Caki2 (cell line): ENCODE measurements at places on chromosomes 2 and 18. TPM values are rescaled to one million over a fixed set of nuclear protein-coding genes. Genes with fewer than 3 reads are reported as not detected.
A peak's percentile ranks its signal among the peaks of the same experiment; 100 is the strongest.

DNA sequence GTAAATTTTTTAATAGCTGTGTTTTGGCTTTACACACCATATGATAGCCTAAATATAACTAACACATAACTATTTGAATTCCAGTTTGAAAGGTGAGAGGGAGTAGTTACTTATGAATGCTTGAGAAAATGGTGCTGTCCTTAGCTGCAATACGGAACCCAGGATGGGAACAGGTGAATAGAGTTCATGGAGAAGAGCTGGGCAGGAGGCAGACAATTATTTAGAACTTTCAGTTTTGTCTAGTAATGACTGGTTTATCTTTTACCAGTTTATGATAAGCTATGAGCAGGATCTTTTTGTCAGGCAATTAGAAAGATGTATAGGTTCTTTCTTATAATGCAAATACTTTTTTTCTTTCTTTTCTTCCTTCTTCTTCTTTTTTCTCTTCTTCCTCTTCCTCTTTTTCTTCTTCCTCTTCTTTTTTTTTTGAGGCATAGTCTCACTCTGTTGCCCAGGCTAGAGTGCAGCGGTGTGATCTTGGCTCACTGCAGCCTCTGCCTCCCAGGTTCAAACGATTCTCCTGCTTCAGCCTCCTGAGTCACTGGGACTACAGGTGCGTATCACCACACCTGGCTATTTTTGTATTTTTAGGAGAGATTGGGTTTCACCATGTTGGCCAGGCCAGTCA is 25.9 kb downstream of the UBR3 start:
- no peak for DNase-seq

GRCh38 chr18:46771141-46771540 is 14.3 kb upstream of the ST8SIA5 start:
- no peak for DNase-seq

The SAG gene
- total RNA-seq: not detected in 2 replicates

DNA sequence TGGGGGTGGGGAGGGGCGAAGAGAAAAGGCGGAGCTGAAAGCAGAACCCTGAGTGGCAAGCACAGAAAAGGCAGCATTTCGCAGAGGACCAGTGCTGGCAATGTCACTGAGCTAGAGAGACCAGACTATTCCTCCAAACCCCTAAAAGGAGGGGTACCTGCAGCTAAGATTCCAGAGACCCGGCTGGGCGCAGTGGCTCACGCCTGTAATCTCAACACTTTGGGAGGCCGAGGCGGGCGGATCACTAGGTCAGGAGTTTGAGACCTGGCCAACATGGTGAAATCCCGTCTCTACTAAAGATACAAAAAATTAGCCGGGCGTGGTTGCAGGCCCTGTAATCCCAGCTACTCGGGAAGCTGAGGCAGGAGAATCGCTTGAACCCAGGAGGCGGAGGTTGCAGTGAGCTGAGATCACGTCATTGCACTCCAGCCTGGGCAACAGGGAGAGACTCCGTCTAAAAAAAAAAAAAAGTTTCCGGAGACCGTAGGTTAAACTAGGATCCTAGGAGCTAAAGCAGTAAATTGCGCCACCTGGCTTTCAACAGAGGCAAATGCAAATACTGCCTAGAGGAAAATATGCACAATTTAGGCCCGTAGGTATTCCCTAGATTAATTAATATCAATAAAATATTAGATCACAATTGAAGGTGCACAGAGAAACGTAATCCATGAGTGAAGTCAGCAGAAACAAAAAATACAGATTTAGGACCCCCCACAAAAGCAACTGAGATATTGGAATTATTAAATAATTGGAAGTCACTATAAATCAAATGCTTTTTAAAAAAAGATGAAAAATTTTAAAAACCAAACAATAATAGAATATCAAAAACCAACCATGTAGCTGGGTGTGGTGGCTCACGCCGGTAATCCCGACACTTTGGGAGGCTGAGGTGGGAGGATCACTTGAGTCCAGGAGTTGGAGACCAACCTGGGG is 4.9 kb downstream of the UCN start:
- DNase-seq: peak; percentile 54

DNA sequence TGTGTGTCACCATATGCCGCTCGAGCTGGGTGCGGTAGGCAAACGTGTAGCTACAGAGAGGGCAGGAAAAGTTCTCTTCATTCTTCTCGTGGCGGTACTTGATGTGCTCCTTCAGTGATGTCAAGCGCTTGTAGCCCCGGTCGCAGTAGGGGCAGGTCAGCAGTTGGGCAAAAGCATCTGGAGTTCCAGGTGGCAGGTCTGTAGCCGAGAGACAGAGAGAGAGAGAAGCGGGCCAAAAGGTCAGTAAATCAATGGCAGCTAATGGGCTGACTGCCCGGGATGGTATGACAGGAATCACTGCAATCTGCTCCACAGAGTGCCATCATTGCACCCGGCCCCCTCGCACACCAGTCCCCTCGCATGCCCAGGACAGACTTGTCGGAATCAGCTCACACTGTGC is 116.0 kb downstream of the ZEB2 start:
- no peak for DNase-seq

DNA sequence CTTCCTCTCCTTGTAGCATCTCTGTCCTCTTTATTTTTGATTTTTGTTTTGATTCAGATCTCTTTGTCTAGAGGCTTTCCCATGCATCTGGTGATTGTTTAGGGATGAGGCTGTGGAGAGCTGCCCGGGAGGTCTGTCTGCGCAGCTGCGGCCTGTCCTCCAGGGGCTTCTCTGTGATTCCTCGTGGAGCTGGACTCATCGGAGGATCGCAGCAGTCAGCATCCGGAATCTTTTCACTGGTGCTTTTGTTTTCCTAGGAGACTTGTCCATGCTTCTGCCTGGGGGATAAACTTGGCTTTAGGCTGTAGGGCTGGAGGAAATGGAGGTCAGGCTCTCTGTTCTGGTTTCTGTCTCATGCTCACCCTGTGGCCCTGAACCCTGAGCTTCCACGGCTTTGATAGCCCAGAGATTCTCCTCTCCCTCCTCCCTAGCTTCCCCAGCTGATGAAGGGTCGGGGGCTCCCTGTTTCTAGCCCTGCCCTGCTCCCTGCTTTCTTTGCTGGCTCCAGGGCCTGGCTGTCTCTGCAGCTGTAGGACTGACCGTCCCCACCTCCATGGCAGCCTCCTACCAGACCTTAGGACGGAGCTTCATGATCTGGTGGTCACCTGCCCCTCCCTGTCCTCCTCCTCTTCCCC is 35.5 kb downstream of the ZNF532 start:
- DNase-seq: no peak

The UGT1A7 gene
- 39.2 and 45.3 TPM in 2 replicates for total RNA-seq

GRCh38 chr2:46977899-46978298 is 62.3 kb upstream of the MCFD2 start:
- DNase-seq: no peak

- DNase-seq: no peak
These were observed 63.9 kb downstream of the DGKD start for GRCh38 chr2:233418052-233418760.

DNA sequence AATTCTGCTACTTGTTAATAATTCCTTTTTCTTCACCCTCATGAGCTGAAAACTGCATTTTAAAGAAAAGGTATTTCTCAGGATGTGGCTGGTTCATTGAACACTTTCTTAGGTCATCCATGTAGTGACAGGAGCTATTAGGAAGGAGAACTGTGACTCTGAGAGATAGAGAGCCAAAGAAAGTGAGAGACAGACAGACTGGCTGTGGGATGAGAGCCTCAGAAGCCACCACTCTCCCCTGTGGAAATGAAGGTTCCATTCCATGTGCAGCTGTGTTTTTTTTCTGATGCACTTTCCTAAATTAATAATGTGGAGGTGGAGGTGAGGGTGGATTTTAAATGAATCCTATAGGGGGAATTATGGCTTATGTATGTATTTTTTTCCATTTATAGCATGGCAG is 113.3 kb downstream of the FAM210A start:
- no peak for DNase-seq

The SERPINB10 gene
- total RNA-seq: not detected in 2 replicates

- peak; percentile 90 for DNase-seq
These were observed 15.1 kb downstream of the CLIP4 start for GRCh38 chr2:29130295-29130694.

The CCBE1 gene
- total RNA-seq: 0.17 TPM in 1 of 2 replicates, not detected in the other

The NEB gene
- 0.51 TPM in 1 of 2 replicates, not detected in the other for total RNA-seq

DNA sequence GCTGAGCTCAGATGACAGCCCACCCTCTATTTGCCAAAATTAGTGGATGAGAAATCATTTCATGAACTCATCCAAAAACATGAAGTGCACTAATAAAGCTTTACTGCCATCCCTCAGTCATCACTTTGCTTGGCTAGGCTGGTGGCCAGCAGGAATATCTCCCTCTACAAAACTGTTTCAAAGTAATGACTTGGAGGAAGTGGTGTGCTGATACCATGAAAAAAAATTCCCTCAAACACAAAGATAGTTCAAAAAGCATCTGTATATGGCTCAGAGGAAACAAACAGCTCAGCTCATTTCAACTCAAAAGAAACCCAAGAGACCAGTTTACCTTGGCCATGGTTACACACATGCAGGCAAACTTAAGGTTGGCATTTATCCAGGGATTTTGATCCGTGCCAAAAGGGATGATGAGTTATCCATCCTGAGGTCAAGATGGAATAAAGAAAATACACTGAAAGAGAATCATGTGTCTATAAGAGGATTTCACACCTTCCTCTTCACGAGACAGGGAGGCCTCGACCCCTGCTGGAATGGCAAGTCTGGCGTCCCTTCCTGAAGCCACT is 18.4 kb upstream of the WIPF1 start:
- DNase-seq: no peak

- no peak for DNase-seq
These were observed 72.6 kb upstream of the ZNF532 start for GRCh38 chr18:58792086-58792485.
